ENCODE measurements at places on chromosomes 6 and 20.

DNA sequence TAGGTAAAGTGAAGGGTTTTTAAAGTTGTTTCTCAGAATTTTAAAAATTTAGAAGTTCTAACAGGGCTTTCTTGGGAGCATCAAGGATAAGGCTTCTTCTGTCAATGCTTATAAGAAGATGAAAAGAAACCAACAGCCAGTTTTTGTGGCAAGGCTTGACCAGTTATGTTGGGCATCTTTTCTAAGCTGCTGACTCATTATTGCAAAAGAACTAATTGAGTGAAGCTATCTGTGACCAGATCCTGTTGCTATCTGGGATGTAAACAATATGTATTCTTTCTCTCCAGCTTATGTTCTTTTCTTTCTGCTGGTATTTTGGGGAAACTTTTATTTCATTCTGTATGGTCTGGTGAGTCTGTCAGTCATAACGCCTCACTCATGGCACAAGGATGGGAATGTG lies 643.8 kb downstream of the HDGFL1 start:
- peak; percentile 7 for DNase-seq

DNA sequence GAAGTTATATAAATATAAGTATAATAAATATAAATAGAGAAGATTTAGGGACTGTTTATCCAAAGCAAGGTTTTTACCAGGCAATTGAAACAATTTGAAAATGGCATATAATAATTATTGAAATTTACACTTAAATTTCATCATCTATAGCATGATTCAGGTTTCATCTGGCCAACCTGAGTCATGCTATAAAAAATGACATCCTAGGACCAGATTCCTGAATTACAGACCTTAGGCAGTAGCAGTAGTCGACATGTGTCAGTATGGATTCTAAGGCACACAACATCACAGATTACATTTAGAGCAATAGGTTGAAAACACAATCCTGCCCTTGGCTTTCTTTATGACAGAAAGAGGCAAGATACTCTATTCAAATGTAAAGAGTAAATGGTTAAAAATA lies 592.3 kb downstream of the PHF3 start:
- peak; percentile 45 for DNase-seq

DNA sequence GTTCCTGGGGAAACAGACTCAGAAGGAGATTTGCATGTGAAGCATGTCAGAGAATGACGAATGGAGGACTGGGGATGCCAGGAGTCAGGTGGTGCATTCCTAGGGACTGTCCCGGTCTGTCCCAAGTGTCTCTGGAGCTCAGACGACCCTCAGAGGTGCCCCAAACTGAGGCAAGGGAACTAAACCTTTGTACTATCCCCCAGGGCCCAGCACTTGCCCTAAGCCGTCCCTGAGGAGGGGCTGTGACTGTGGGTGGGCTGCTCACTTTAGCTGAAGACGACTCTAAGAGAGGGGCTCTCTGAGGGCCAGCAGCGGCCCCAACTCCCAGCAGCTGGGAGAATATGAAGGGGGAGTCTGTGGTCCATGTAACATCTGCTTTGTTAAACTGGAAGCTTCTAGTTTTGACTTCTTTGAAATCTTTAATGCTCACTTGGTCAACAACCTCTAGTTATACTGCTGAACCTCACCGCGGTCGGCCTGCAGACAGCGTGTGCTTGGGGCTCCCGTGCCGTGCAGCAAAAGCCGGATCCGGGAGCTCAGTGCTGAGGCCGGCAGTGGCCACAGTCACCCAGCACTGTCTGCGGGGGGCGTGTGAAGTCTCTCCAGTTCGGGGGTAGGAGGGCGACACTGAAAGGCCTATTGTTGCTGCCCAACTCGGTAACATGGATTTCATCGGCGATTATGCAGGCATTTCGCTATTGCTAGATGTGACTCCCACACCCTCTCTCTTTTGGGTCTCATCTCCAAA lies 34.2 kb downstream of the TUBB2B start:
- DNase-seq, result no peak

- DNase-seq, result no peak
These were observed 14.6 kb downstream of the GMDS start for GRCh38 chr6:2230659-2231277.

GRCh38 chr6:33762713-33763112 lies 16.0 kb upstream of the IP6K3 start:
- DNase-seq, result peak; percentile 18

GRCh38 chr6:20112241-20112640 lies 100.0 kb downstream of the MBOAT1 start:
- no peak for DNase-seq

GRCh38 chr6:129269076-129269475 lies 386.1 kb downstream of the LAMA2 start:
- DNase-seq, result no peak

- no peak for DNase-seq
These were observed 399.8 kb downstream of the CDC5L start for GRCh38 chr6:44787254-44787834.

DNA sequence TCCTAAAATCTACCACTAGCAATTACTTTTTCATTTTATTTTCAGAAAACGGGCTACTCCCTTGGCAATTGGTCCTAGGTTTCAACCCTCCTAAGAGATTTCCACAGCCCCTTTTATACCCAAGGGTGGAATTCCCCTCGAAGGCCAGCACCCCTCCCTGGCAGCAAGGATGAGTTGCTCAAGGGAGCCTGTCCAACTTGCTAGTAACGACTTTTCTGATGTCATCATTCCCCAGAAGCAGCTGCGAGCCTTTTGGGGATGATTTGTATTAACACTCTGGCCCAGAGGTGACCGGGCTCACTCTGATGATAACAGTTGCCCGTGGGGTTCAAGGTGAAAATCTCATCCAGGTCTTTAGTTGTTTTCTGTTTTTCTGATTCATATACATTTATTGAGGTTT lies 30.7 kb upstream of the NAA20 start:
- peak; percentile 43 for DNase-seq

- no peak for DNase-seq
These were observed 310.4 kb upstream of the SUPT3H start for GRCh38 chr6:45688180-45688579.

- no peak for DNase-seq
These were observed 49.4 kb downstream of the CTCFL start for GRCh38 chr20:57475388-57476083.

- DNase-seq, result no peak
These were observed 1502.2 kb downstream of the GRIK2 start for GRCh38 chr6:102895683-102896082.

DNA sequence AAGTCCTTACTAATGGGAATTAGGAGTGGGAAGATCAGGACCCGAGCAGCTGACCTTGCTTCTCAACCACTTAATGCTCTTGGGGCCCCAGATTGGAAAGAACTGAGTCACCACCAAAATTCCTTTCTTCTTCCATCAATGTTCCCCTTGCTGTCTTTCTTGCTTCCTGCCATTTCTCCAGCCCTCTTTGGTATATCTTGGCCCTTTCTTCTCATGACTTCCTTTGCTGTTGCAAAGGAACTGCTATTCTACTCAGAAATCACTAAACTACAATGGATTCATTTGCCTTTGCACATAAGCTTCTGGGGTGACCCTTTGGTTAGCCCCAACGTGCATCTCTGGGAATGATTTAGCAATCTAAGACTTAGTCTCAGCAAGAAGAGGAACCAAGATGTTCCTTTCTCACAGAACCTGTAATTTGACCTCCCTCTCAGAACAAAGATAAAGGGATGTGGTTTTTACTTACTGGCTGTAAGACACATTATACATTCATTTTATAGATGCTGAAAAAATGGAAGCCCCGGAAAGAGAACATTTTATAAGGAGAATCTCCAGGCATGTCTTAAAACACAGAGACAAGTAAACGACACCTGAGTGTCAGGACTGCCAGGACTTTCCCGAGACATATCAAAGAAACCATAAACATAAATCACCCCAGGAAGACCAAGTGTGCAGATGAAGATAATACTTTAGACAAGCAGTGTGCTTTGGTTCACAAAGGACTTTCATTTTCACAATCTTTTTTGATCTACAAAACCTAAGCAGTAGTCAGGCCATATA lies 99.0 kb upstream of the TNFAIP3 start:
- peak; percentile 82 for DNase-seq

- no peak for DNase-seq
These were observed 534.0 kb downstream of the KHDRBS2 start for GRCh38 chr6:61751986-61752385.

DNA sequence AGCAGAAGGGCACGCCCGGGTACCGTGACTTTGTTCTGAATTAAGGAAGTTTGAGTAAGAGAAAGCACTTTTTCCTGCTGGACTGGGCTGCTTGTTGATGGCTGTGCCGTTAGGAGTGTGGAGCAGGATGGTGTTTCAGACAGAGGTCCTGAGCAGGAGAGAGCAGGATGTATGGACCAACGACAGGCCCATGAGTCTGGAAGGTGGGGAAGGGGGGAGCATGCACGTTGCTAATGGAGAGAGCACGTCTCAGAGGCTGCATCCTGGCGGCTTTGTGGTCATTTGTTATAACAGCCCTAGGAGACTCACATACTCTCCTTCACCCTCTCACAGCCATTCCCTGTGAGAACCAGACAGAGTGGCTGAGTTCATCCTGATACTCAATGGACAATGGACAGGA lies 56.8 kb downstream of the PHACTR3 start:
- no peak for DNase-seq

DNA sequence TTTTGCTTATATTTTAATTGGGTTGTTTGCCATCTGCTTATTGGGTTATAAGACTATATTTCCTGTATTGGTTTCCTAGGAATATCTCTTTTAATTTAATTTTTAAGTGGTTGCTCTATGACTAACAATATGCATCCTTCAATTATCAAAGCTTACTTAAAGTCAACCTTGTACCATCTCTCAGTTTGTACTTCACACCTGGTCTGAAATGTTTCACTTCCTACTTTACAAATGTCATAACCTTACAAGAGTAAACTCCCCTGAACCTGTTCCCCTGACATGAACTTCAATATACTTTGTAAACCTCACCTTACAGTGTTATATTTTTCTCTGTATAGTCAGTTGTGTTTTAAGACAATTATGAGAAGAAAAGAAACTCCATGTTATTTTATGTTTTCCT lies 35.8 kb downstream of the PAX1 start:
- no peak for DNase-seq

DNA sequence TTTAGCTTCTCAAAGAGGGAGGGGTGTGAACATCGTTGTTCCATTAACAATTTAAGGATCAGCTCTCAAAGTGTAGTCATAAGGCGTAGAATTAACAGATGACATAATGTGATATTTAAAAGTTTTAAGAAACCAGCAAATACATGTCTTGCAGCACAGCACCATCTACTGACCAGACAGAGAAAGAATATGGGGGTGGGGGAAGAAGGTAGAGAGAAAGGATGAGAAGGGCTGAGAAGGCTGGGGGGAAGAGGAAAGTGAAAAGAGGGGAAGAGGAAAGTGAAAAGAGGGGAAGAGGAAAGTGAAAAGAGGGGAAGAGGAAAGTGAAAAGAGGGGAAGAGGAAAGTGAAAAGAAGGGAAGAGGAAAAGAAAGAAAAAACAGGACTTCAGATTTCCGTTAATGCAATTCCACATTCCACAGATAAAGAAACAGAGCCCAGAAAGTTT lies 80.9 kb downstream of the HAO1 start:
- peak; percentile 73 for DNase-seq

DNA sequence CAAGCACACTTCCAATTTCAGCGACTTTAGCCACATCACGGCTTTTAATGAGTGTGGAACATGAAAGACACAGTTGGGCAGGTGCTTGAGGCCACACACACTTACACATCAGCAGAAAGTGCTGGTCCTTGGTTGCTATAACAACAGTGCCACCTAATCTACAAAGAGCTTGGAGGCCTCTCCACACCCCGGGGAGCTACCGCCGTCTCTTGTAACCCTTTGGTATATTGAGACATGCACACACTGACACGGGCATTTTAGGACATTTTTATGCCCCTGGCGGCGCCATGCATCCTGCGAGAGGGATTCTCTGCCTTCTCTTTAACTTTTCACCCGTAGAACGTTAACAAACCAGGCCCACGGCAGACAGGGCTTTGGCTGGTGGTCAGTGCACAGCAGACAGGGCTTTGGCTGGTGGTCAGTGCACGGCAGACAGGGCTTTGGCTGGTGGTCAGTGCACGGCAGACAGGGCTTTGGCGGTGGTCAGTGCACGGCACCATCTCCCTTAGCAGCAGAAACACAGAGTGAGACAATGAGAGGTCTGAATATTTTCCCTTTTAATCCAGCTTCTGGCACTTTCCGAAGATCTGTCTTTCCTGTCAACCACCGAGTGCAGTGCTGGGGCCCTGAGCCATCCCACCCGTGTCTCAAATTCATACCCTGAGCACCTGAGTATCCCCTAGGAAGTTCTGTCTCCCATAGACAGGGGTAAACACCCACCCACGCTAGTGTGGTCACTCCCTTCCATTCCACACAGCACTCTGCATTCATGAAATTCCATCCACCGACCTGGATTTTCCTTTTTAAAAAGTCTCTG lies 116.6 kb upstream of the RPS6KA2 start:
- DNase-seq, result no peak

DNA sequence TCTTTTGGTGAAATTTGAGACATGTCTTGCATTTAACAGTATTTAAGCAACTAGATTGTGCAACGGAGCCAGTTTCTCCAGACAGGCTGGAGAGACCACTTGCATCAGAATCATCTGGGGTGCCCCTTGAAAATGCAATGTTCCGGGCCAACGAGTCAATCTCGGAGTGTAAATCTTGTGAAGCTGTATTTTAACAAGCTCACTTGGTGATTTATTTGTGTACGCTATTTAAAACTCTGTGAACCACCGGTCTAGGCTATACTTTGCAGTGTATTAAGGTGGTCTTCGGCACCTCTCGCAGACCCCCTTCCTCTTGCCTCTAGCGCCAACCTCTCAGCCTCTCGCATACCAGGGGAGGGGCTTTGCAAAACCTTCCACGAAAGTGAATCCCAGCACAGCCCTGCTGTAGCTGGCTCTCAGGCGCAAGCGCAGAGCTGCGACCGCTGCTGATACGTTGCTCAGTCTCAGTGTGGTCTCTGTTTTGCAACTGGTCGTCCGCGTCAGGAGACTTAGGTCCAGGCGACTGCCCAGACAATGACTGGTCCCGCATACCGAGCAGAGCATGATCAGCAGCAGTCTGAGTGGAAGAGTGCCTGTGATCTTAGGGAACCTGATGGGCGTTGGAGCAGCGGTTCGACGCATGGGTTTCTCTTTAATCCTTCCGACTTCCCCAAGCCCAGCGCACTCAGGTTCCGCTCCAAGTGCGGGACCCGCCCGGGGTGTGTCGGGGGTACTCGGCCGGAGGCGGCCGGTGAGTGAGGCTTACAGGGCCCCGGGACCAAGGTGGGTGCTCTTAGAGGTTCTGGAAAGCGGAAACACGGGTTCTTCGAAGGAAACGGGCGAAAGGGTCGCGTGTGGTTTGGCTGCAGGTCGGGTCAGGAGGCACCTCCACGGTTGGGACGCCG lies at the start of gene ZNF391:
TSS of gene ZNF391 (plus strand) at position 467 of the 905 bp plus-strand sequence. CDS start 11,612 bp downstream, outside the sequence.
- peak; percentile 90 for DNase-seq

DNA sequence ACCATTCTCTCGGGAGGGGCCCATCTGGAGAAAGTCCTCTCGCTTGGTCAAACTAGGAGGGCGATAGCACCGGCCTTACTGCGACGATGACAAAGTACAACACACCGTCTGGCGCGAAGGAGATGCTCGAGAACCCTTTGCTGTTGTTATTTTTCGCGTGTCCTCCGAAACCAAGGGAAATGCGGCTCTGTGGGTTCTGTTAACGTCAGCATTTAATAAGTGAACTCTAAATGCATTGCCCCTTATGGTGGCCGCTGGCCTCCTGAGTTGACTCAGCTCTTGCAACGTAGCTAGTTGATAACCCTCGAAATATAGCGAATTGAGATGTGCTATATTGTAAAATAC lies 577 bp upstream of the SCAND1 start:
- peak; percentile 40 for DNase-seq
